Stimulated activated CD4-positive, alpha-beta T cell treated with anti-CD3 and anti-CD28 coated beads, TNF-alpha, amount 100 ng/mL, for 48 hours (primary cell): ENCODE measurements at places on chromosomes 4 and X.

- no peak for DNase-seq
Observed at GRCh38 chrX:69210581-69210980, 45.3 kb upstream of the PJA1 start.

GRCh38 chr4:184821242-184821641 lies 4.5 kb downstream of the ACSL1 start:
- no peak for DNase-seq

DNA sequence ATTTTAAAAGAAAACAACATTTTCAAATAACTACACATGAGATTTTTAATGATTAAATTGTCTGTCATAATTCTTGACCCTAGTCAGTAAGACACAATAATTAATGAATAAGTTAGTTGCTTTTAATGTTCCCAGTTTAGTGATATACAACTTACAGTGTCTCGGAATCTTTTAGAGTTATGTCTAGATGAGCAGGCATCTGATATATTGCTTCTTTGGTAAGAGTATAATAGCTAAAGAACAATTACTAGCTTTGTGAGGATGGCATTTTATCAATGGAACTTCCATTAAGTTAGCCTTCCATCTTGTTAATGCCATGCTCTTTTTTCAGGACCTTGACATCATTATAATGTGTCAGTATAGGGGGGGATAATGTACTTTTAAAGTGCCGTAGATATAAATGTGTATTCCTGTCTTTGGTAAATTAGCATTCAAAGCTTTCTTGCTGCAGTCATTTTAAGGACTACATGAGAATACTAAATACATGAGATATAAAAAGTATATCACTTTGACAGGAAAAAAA lies 425.1 kb downstream of the PDHA2 start:
- DNase-seq: no peak

GRCh38 chr4:139208404-139208945 lies 31.5 kb upstream of the ELF2 start:
- no peak for DNase-seq

- DNase-seq: no peak
Observed at GRCh38 chr4:146336410-146336807, 122.1 kb downstream of the REELD1 start.

- DNase-seq: no peak
Observed at GRCh38 chr4:20426028-20426427, 174.3 kb downstream of the SLIT2 start.

GRCh38 chr4:4619821-4620220 lies 78.0 kb upstream of the STX18 start:
- DNase-seq: no peak

GRCh38 chrX:38937400-38937799 lies 136.1 kb downstream of the MID1IP1 start:
- DNase-seq: no peak

GRCh38 chrX:34619920-34620319 lies 37.2 kb downstream of the TMEM47 start:
- DNase-seq: no peak

GRCh38 chr4:94483895-94484294 lies 32.2 kb downstream of the PDLIM5 start:
- no peak for DNase-seq

- DNase-seq: no peak
Observed at GRCh38 chrX:50978920-50979682, 68.6 kb downstream of the BMP15 start.

GRCh38 chr4:53192496-53192895 lies 173.4 kb downstream of the SCFD2 start:
- no peak for DNase-seq

DNA sequence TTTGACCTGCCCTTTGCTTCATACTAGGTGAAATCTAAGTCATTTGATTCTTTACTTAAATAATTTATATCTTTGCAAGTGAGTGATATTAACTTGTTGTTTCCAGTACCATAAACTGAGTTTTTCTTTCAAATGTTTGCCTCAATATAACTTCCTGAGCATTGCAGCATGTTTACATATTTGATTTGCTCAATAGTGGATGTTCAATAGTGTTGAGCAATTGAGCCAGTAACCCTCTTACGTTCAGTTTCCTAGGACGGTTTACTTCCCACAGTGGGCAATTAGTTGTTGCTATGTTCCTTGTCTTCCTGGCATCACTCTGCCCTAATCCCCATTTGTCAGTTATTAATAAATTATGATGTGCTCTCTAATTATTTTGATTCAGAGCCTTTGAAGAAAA lies 278.5 kb downstream of the EPHA5 start:
- no peak for DNase-seq

GRCh38 chr4:3463556-3464348 lies 646 bp downstream of the DOK7 start:
- no peak for DNase-seq

DNA sequence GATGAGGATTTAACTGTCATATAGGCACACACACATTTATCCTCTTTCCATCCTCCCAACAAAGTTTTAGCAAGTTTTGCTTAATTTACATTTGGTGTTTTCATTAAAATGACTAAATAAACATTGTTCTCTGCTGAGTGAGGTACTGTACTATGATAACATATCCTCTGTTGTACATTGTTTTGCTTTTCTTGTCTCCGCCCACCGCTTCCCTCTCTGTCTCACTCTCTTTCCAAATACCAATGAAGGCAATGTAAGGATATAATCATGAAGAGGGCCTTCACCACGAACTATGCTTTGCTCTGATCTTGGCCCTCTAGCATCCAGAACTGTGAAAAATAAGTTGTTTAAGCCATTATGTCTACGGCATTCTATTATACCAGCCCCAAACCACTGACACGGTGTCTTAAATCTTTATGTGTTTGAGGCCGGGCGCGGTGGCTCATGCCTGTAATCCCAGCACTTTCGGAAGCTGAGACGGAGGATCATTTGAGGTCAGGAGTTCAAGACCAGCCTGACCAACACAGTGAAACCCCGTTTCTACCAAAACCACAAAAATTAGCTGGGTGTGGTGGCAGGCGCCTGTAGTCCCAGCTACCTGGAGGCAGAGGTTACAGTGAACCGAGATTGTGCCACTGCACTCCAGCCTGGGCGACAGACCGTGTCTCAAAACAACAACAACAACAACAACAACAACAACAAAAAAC lies 65.3 kb downstream of the HPRT1 start:
- DNase-seq: no peak

DNA sequence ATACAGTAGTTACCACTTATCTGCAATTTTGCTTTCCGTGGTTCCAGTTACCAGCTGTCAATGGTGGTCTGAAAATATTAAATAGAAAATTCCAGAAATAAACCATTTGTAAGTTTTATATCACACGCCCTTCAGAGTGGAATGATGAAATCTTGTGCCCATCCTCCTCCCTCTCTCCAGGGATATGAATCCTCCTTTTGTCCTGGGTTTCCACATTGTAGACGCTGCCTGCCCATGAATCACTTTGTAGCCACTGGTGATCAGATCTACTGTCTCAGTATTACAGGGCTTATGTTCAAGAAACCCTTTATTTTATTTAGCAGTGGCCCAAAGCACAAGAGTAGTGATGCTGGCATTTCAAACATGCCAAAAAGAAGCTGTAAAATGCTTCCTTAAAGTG lies 198.6 kb downstream of the KCNIP4 start:
- DNase-seq: no peak

DNA sequence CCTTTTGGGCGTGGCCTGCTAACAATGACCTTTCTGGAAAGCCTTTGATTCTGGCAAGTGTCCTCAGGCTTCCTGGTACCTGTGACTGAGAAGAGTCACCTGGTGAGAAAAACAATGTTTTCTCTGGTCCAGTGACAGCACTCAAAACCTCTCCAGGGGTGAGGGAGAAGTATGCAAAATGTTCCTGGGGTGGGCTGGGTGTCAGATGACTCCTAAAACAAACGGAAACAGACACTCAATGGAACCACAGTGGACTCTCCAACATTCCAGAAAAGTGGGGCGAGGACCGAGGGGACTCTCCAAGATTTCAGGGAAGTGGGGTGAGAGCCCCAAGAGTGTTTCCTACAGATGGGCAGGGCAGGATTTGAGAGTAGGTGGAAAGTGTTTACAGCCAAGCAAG lies 69.5 kb downstream of the ANAPC4 start:
- DNase-seq: no peak

DNA sequence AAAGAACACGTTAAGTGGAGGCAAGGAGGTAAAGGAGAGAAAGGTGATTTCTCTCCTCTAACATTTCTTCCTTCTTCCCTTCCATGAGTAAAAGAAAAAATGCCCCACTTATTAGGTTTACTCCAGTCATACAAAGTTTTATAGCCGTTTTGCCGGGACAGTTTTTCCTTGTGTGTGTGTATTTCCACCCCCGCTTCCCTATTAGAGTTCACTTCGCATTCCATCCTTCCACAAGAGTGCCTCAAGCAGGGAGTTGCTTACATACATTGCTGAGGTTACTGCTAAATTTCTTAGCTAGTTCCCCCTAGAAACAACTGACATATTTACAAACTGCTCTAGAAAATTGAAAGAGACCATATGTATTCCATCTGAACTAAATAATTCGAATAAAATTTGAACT lies 45.2 kb upstream of the BMP15 start:
- DNase-seq: no peak

GRCh38 chrX:3697220-3697684 lies 16.2 kb downstream of the PRKX start:
- DNase-seq: no peak

GRCh38 chr4:119774840-119775239 lies 146.2 kb upstream of the PDE5A start:
- DNase-seq: no peak

DNA sequence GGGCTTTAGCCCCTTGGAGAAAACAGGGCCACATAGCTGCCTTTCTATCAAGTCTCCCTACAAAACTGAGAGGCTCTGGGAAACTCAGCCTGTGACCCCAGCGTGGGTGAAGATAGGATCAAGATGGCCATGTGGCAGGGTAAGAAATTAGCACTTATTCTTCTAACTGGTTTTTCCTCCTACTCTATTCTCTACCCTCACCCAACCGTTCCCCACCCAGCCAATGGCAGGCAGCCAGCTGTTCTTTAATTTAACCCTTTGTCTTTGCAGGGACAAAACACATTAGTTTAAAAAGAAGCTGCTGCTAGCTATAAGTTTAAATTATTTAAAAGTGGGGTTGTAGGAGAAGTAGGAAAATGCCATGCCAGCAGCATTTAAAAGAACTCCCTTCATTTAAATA lies 2.8 kb downstream of the CLCN5 start:
- DNase-seq: no peak

DNA sequence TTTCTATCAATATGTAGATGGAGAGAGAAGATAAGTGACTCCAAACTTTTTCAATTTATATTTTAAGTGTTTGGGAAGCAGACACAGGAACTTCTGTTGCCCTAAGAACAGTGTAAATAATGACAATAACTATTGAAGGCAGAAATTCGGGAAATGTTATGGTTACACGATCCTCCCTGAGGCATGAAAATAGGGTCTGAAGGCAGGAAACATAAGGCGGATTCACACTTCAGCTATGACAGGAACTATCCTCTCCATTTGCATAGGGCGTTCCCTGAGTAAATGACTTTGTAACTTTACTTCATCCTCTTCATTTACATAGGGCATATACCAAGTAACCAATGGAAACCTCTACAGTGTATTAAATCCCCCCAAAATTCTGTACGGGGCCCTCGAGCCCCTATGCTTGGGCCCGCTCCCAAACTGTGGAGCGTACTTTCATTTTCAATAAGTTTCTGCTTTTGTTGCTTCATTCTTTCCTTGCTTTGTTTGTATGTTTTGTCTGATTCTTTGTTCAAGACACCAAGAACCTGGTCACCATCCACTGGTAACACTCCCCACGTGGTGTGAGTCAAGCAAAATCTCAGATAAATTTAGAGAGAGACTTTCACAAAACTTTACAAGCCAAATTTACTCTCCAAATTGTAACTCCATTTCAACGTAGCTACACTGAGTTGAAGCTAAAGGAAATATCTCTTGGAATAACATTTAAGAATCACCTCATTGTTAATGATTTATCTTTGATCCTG lies 2504.3 kb downstream of the ARAP2 start:
- DNase-seq: no peak

DNA sequence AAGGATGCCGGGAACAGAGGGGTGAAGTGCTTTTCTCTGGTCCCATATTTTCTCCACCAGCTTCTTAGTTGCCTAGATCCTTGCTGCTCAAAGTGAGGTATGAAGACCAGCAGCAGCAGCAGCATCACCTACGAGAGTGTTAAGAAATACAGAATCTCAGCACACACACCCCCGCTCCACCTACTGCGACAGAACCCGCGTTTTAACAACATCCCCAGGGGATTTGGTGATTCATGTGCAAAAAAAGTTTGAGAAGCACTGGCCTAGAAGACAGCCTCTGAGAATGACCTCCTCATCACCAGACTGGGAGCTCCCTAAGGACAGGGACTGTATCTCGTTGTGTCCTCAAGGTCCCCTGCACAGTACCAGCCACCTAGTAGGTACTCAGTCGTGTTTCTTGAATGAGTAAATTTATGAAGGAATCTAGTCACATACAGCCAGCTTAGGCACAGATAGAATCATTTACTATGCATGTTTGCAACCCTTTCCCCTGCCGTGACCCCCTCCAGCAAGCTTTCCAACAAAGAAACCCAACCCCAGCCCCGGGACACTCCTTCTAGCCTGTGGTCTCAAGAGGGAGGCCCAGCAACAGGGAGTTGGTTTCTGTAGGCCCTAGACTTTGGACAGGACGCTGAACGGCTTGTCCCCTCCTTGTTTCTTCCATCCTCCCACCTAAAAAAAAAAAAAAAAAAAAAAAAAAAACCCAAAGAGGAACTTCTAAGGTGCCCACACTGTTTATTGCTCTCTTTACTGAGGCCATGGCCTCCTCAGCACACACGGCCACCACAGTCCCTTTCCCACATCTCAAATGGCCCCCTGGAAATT lies 21.5 kb downstream of the RTL5 start:
- DNase-seq: no peak

- no peak for DNase-seq
Observed at GRCh38 chr4:15297344-15297743, 130.5 kb upstream of the C1QTNF7 start.

- no peak for DNase-seq
Observed at GRCh38 chr4:153210727-153211126, 6.5 kb downstream of the TRIM2 start.

GRCh38 chrX:48747415-48748016 lies 14.0 kb upstream of the GLOD5 start:
- DNase-seq: no peak

DNA sequence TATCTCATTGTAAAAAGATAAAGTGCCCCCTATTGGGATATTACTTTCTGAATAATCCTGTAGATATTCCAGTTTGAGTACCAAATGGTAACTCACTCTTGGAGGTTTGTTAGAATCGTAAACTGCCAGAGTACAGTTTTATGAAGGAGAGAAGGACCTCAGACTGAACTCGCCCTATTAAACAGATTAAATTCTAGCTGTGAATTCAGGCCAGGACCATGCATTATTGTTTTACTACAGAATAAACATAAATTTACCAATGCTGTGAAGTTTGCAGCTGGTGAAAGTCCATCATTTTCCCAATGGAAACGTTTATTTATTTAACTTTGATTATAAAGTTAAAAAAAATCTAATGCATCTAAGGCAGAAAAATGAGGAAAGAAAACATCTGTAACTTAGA lies 20.2 kb upstream of the PRDM5 start:
- DNase-seq: no peak

GRCh38 chrX:37975421-37975820 lies 30.9 kb upstream of the SYTL5 start:
- no peak for DNase-seq

GRCh38 chr4:156889616-156890594 lies 81.7 kb downstream of the PDGFC start:
- DNase-seq: no peak
